ENCODE measurements at places on chromosomes 1 and 21.

DNA sequence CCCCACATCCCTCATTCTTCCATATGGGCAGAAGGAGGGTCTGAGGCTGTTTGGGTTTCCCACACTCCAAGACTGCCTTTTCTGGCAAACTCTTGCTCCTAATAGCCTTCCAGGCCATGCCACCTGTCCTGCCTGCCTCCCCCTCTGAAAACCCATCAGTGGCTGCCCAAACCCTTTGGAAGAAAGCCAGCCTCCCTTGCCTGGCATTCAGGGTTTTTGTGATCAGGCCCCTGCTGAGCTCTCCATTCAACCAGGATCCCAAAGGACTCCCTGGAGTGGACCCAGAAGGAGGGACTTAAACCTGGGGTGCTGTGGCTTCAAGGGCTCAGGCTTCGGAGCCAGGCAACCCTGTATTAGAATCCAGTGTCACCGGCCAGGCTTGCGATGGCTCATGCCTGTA is 4.2 kb upstream of the GUCA2A start:
- no peak for DNase-seq

DNA sequence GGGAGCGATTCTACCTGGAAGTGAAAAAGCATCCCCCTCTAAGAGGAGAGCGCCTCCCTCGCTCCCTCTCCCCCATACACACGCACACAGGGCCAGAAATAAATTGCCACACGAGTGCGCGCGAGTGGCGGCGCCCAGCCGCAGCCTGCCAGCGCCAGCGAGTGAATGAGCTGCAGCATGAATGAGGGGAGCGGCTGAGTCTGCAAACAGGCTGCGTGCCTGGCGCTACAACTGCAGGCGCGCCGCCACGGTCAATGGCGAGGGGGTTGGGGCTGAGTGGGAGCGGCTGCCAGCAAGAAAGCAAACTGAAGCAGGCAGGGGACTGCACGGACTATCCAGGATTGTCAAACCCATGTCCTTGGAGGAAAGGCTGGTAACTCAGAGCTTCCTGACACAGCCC is 2.2 kb downstream of the CAMK1G start:
- DNase-seq, result no peak

GRCh38 chr1:210467440-210468043 is 138.8 kb downstream of the HHAT start:
- no peak for DNase-seq

GRCh38 chr1:60695716-60696171 is 386.6 kb upstream of the NFIA start:
- DNase-seq, result no peak

- no peak for DNase-seq
Measured at GRCh38 chr21:39852021-39852721, 15.1 kb upstream of the PCP4 start.

GRCh38 chr1:208213786-208214185 is 30.4 kb downstream of the PLXNA2 start:
- no peak for DNase-seq

GRCh38 chr1:37485902-37486679 is 11.7 kb downstream of the ZC3H12A start:
- no peak for DNase-seq

DNA sequence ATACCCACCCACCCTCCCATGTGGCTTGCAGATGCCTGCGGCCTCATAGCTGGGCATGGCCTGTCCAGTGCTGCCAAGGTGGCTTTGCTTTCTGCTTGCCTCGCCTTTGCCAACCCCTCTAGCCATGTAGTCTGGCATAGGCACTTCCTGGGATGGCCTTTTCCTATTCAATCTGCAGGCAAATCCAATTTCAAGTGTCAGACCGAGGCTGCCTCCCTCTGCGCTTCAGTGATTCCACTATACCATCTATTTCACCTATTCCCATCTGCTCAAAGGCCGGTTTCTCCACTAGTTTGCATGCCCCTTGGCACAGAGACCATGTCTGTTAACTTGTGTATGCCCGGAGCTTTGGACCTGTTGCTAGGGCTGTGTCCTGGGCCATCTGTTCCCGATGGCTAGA is 3.8 kb upstream of the ZBTB21 start:
- no peak for DNase-seq

DNA sequence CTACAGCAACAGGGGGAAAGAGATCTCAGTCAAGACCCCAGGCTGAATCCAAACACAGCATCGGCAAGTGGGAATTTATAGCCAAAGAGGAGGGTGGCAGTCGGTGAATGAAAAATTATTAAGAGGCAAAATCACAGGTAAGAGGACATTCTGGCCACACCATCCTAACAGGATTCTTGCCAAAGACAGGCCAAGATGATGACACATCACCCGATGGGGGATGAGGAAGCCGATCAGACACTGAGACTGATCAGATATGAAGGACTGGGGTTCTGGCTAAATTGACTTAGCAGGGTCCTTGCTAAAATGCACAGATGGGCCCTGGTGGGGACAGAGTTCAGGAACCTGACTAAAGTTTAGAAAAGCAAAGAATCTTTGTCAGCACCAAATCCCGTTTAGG is 402.2 kb downstream of the SMYD3 start:
- DNase-seq, result no peak

- peak; percentile 55 for DNase-seq
Measured at GRCh38 chr1:64923294-64923718, 43.0 kb downstream of the JAK1 start.

- no peak for DNase-seq
Measured at GRCh38 chr1:55572878-55573734, 357.9 kb upstream of the USP24 start.

- peak; percentile 30 for DNase-seq
Measured at GRCh38 chr21:34198231-34199120, 125.1 kb downstream of the MRPS6 start.

DNA sequence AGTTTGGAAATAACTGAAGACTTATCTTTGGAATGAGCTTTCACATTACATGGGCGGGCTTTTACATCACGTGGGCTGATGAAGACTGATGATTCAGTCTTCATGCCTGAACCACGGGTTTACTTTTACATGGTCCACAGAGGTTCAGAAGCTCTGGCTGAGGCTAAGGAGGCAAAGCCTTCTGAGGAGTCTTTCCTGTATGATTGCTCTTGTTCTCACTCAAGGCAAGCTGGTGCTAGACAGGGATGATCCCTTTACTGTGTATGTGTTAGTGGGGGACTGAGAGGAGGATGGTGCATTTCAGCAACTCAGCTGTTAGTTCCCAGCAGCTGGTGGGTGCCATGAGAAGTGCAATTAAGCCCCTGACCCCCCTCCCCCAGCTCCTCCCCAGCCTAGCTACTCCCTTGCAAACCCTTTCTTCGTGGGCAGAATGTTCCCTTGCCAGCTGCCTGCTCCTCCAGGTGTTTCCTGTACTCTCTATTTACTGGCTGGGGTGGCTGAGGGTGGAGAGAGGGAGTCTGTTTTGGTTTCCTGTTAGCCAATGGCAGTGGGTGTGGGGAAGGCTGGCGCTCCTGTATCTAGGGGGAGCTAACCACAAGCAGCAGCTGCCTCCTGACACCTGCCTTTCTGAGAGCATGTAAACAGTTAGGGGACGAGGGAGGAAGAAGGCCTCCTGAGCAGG is 15.4 kb downstream of the BTG2 start:
- peak; percentile 75 for DNase-seq

DNA sequence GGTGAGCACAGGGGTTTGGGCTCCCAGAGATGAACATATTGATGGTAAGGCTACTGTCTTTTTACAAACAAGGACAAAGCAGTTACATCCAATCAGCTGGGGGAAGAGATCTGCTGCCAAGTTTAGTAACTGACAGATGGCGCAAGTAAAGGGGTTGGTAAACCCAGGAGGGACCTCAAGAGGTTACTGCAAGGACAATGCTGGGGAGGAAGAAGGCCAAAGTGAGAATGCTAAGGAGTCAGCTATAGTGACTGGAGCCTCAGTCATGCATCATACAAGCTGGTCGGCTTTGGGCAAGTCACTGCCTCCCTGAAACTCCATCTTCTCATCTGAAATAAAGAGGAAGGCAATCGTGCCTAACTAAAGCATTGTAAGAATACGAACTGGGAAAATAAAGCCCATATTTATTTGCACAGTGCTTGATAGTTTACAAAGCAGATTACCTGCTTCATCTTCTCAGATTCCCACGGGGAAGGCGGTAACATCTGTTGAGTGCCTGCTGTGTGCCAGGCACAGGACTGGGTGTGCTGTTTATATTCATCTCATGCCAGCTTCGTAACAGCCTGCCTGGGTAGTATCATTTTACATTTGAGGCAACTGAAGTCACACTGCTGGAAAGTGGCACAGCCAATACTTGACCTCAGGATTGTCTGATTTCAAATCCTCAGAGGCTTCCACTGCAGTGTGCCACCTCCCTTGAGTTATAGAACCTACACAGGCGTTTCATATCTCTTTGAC is 114.8 kb downstream of the BEND5 start:
- DNase-seq, result no peak

GRCh38 chr1:85047472-85048295 is 616 bp downstream of the MCOLN3 start:
- DNase-seq, result no peak

DNA sequence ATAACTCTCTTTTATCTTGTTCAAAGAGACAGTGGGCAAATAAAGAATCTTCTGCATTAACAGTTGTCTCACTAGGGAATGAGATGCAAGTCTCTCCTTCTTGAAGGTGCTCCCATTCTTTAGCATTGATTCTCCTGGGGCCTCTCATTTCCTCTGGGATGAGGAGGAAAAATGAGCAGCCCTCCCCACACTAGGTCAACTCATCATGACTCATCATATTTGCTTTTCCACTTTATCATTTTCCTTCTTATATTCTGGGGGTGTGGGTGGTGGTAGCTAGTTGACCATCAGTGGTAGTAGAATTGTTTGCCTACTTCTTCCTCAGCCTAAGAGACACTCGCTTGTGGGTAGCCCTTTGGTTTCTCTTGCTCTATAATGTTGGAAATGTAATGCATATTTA is 182.0 kb upstream of the C1orf87 start:
- no peak for DNase-seq

- no peak for DNase-seq
Measured at GRCh38 chr1:32138965-32139364, 31.1 kb downstream of the KPNA6 start.
